ENCODE measurements at places on chromosomes 2 and 18. TPM values are rescaled to one million over a fixed set of nuclear protein-coding genes. Genes with fewer than 3 reads are reported as not detected.

Gene FAM237A
- total RNA-seq = not detected

Gene CCDC178
- not detected for total RNA-seq

Gene IGFBP2
- total RNA-seq = not detected

Gene MOB4
- total RNA-seq = 16.1 TPM

Gene CRYBA2
- not detected for total RNA-seq

Gene POTEC
- not detected for total RNA-seq

Gene CLHC1
- total RNA-seq = 15.1 TPM
